ENCODE measurements at places on chromosomes 2 and 18.

GRCh38 chr2:107669335-107669734, 157.4 kb upstream of the RGPD4 start:
- no peak for DNase-seq

DNA sequence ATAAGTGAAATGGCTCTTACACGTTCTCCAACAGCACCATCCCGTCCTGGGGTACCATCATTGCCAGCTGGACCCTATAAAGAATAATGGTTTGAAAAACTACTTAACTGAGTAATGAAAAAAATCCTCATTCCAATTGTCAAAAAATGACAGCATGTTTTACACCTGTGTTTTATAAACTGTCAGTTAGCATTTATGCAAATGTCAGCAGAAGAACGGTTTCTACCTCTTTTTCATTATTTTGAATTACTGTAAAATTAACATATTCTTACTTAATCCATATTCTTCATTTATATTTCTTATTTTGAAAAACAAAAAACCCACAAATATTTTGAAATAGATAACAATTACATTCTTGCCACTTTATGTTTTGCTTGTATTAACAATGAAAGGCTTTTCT, 74.0 kb downstream of the COL3A1 start:
- DNase-seq: no peak

- no peak for DNase-seq
Measured at GRCh38 chr2:122692400-122693083, 937.1 kb downstream of the TSN start.

DNA sequence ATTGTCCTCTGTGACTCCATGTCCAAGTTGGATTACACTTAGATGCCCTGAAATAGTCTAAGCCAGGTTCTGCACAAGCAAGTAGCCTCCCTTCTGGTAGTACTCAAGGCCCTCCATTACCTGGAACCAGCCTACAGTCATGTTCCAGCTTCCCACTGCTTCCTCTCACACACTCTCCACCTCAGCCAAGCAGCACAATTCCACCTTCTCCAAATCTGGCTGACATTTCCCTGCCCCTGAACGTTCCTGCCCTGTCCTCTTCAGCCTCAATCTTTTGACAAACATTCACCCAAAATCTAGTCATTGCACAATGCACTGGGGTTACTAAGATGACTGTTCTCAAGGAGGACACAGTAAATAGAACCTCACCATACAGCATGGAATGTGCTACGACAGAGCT, 95.3 kb upstream of the KLHL29 start:
- DNase-seq: no peak

DNA sequence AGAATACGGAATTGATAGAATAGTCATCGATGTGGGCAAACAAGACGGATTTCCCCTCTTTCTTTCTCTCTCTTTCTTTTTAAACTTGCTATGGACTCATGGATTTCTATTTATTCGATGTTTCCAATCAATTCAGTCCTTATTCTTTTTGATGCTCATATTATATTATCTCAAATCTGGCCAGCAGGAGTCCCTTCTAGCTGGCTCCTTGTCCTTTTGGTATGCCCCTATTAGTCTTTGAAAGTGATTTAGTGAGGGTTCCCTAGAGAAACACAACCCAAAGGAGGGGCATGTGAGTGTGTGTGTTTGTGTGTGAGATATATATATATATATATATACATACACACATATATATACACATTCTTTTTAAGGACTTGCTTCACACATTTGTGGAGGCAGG, 23.5 kb upstream of the BIN1 start:
- DNase-seq: no peak

GRCh38 chr2:190965580-190966222, 48.3 kb downstream of the STAT1 start:
- DNase-seq: no peak

- DNase-seq: no peak
Measured at GRCh38 chr18:24000613-24001490, 13.7 kb upstream of the TTC39C start.
